Stimulated activated CD4-positive, alpha-beta T cell treated with anti-CD3 and anti-CD28 coated beads, Interleukin-2, amount 100 ng/mL, for 24 hours (primary cell): ENCODE measurements at places on chromosomes 7 and 10.

DNA sequence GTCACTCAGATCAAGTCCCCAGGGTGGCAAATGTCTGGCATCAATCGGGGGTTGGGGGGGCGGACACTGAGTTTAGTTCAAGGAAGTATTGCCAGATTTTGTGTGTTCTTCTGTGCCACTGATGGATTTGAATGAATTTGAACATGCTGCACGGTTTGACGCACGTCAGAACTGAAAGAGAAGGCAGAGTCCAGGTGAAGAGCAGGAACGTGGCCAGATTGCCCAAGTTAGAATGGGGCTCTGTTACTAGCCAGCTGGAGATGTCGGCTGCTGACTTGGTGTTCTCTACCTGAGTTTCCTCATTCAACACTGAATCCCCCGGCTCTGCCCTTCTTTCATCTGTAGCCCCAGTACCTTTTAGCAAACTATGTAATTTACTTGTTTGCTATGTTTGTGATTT, 180.2 kb downstream of the PRKCQ start:
- DNase-seq = no peak

- DNase-seq = no peak
These were observed 90.5 kb downstream of the TWIST1 start for GRCh38 chr7:19026888-19027287.

DNA sequence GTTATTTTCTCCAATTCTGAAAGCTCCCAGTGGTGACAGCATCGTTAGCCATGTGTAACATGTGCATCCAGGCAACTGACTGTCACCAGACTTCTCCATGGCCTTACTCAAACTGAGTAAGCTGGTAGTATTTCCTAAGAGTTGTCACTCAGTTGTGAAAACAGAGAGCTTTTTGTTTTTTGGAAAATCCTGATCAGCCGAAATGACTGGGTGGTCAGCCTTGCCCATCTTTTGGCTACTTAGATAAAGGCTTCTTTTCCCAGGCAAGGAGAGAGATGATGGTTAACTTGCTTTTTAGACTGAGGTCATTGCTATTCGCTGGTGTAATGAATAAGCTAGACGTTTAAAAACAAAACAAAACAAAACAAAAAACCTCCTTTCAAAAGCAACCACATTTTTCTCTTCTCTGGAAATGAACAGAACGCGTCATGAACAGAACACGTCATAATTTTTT, 159.5 kb upstream of the KLF14 start:
- DNase-seq = no peak

GRCh38 chr7:76506081-76506440, 4.3 kb upstream of the UPK3B start:
- DNase-seq = no peak

GRCh38 chr7:68509603-68510002, 1088.7 kb upstream of the AUTS2 start:
- DNase-seq = no peak

GRCh38 chr7:129707910-129708499, 96.5 kb downstream of the NRF1 start:
- no peak for DNase-seq

- no peak for DNase-seq
These were observed 213.6 kb downstream of the DOCK4 start for GRCh38 chr7:111992601-111993000.

DNA sequence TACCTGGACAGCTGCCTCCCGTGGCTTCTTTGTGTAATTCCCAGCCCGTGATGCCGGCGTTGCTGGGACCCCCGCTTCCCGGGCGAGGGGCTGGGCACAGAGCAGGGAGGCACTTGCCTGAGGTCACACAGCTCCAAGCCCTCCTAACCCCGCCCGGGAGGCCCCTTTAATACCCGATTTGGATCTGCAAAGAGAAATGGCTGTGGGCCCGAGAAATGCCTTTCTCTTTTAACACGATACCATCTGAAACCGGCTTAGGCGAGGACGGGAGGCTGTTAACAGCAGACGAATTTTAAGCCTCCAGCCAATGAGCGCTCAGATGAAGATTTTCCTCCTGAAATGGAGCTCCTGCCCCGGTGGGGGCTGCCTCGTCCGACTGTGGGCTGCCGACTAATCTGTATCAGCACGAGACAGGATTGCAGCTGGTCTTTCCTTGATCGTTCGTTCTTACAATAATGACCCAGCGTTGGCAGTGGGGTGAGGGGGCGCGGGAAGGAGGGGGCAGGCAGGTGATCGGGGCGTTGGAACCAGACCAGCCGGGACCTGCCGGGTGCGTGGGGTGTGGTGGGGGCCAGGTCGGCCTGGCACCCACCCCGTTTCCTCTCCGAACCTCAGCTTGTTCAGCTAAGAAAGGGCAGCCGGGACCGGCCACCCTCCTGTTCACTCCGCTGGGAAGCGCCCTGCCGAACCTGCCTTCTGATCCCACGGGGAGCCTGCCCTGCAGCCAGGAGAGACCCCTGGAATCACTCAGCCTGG, 36.2 kb upstream of the FOXL3 start:
- no peak for DNase-seq

- no peak for DNase-seq
These were observed 16.7 kb downstream of the SKIDA1 start for GRCh38 chr10:21508706-21509331.

- DNase-seq = no peak
These were observed 267.2 kb upstream of the LRGUK start for GRCh38 chr7:133859871-133860450.

GRCh38 chr10:42997151-42997848, 79.6 kb upstream of the RET start:
- no peak for DNase-seq

DNA sequence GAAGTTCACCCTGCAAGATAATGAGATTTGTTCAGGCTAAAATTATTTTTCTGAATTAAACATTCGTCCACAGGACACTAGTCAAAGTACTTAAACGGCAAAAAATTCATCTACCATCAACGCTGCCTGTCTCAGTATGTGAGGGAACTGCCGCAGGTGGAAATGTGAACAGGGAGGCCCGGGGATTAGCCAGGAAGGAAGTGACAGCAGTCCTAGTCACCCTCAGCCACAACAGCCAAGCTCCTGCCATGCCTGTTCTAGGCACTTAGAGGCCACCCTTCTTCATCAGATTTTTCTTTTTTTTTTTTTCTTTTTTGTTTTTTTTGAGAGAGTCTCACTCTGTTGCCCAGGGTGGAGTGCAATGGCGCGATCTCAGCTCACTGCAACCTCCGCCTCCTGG, 9.4 kb downstream of the NUDT5 start:
- DNase-seq = peak; percentile 20

- DNase-seq = no peak
These were observed 165.7 kb downstream of the SEMA3D start for GRCh38 chr7:85021101-85021704.

DNA sequence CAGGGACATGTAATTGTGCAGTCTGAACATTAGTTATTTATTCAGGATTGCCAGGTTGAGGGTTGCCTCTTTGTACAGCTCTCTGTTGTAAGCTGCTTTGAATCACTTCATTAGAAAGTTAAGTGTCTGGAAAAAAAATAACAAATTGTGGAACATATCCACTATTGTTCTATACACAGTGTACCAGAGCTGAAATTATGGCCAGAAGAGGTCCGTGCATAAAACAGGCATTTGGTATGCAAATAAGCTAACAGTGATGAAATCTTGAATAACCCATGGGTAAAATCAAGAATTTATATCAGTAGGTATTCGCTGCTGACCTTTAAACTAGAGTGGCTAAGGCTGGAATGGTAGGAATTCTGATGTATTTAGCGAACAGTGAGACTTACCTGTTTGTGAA, 152.1 kb downstream of the LHFPL3 start:
- no peak for DNase-seq

DNA sequence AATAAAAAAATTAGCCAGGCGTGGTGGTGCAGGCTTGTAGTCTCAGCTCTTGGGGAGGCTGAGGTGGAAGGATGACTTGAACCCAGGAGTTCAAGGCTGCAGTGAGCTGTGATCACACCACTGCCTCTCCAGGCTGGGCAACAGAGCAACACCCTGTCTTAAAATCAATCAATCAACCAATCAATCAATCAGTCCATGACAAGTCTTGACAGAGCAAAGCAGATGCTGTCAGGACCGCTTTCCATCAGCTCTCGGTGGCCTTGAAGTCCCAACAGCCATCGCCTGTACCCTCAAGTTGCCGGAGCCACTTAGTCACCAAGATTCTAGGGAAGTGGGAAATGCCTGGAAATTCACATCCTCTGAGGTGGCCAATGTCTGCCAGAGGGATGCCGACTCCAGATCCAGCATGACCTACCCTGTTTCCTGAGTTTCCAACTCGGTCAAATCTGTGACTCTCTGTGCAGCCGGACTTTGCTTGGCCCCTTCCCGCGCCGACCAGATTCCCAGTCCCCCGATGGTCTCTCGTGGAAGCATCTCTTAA, 871 bp upstream of the CCL24 start:
- DNase-seq = no peak

DNA sequence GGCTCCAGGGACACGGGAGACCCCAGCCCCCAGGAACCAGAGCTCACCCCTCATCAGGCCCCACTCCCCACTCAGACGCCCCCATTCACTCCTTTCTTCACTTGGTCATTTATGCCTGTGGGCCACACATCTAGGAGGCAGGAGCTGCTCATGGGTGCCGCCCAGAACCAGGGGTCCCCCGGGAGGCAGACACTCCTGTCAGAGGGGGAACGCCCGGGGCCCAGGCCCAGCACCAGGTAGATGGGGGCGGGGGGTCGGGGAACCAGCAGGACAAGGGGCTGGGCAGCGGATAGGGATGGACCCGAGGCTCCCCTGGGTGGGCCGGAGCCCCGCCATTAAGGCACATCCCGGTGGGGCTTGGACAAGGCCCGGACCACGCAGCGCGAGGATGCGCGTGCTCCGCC, 11.8 kb downstream of the CALY start:
- DNase-seq = no peak

DNA sequence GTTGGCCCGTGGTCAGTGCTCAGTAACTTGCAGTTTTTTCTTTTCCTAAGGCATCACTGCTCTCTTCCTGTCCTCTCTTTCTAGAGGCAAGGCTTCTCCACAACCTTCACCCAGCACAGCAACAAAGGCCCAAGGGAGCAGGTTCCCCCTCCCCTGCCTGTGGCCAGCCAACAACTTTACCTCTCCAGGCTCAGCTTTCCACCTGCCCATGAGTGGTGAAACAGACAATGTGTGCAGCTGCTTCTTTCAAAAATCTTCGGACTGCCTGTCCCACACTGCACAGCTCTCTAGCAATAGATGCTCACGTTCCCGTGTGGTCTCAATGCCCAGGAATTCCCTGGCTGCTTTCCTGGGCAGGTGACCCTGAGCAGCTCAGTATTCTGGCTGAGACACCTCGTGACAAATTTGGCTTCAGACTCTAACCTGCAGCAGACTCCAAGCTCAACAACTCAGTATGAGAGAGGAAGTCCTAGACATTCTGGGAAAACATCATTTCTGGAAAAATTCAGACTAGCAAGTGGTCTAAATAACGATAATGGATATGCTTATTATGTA, 28.9 kb upstream of the TMEM72 start:
- DNase-seq = no peak

GRCh38 chr7:25116621-25117020, 8.4 kb downstream of the CYCS start:
- DNase-seq = no peak

GRCh38 chr7:134197345-134197744, 70.2 kb downstream of the LRGUK start:
- no peak for DNase-seq

DNA sequence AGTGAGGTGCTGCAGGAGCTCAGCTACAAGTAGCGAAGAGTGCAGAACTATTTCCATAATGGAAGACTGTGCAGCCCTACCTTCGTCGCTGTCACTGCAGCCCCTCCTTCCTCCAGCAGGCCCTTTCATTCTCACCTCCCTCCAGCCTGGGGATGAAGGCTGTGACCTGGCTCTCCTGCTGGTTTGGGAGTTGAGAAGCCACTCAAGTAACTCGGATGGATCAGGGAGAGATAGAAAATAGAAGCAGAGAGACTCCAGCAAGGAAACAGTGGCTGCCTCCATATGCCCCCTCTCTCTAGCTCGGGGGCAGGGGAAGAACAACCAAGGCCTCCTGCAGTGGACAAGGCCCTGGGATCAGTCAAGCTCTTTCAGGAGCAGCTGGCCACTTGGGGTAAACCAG, 37.4 kb upstream of the NPFFR1 start:
- DNase-seq = no peak

GRCh38 chr10:102611514-102612087, 32.7 kb upstream of the TRIM8 start:
- DNase-seq = no peak

- DNase-seq = no peak
These were observed 30.3 kb upstream of the ATXN7L1 start for GRCh38 chr7:105906695-105907094.

GRCh38 chr10:28494420-28494819, 38.5 kb upstream of the WAC start:
- no peak for DNase-seq

DNA sequence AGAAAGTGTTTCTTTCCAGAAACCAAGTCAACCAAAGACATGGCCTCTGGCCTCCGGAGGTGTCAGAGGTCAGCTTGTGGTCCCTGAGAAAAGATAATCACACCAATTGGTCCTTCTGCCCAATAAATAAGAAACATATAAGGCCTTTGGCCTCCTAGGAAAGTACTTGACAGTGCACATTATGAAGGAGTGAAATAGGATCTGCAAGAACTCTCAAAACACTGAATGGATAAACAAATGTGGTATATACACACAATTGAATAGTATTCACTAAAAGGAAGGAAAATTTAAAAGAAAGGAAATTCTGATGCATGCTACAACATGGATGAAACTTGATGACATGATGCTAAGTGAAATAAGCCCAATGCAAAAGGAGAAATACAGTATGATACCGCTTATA, 35.4 kb upstream of the NRF1 start:
- DNase-seq = no peak

- DNase-seq = no peak
These were observed 2.8 kb downstream of the LIPM start for GRCh38 chr10:88805361-88805760.

DNA sequence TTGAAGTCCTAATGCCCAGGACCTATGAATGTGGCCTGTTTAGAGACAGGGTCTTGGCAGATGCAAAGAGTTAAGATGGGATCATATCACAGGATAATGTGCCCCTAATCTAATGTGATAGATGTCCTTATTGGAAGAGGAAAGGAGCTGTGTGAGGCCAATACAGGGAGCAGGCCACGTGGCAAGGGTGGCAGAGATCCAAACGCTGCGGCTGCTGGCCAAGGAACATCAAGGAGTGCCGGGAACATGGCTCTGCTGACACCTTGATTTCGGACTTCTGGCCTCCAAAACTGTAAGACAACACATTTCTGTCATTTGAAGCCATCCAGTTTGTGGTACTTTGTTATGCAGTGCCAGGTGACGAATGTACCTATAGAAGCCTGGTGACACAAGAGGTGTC, 37.7 kb upstream of the EZH2 start:
- no peak for DNase-seq

- DNase-seq = no peak
These were observed 1.9 kb downstream of the DMTF1 start for GRCh38 chr7:87154166-87154565.

GRCh38 chr10:106571192-106571946, 593.1 kb downstream of the SORCS1 start:
- no peak for DNase-seq

GRCh38 chr10:80144067-80144695, 11.7 kb downstream of the PLAC9 start:
- peak; percentile 26 for DNase-seq
